Pancreas (tissue), 10 donors: ENCODE measurements at places on chromosomes 7 and 10. TPM values are rescaled to one million over a fixed set of nuclear protein-coding genes. Genes with fewer than 3 reads are reported as not detected.

GRCh38 chr10:79185796-79186374, 117.1 kb downstream of the ZMIZ1 start:
- H3K4me3 ChIP-seq = no peak overlapping the region
- H3K36me3 ChIP-seq = no peaks in the 10 kb centered on the region
- no peak for DNase-seq
- H3K27ac ChIP-seq = peak overlapping the region; percentile 68

DNA sequence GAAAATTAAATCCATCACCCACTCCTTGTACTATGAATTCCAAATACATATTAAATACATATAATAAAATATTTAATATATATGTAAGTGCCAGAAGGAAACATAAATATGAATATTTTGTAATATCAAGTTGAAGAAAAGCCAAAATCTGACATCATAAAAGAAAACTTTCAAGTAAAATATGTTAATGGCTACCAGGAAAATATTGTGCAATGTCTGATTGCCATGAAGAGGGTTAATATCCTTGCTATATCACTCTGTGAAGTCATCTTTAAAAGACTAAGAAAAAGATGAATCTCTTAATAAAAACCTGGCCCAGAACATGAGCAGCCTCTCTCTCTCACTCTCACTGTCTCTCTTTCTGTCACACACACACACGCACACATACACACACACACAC, 130.2 kb downstream of the EGFR start:
- H3K4me3 ChIP-seq = no peak overlapping the region
- no peaks in the 10 kb centered on the region for H3K27me3 ChIP-seq
- DNase-seq = no peak
- H3K27ac ChIP-seq = no peak overlapping the region
- no peaks in the 10 kb centered on the region for H3K36me3 ChIP-seq

DNA sequence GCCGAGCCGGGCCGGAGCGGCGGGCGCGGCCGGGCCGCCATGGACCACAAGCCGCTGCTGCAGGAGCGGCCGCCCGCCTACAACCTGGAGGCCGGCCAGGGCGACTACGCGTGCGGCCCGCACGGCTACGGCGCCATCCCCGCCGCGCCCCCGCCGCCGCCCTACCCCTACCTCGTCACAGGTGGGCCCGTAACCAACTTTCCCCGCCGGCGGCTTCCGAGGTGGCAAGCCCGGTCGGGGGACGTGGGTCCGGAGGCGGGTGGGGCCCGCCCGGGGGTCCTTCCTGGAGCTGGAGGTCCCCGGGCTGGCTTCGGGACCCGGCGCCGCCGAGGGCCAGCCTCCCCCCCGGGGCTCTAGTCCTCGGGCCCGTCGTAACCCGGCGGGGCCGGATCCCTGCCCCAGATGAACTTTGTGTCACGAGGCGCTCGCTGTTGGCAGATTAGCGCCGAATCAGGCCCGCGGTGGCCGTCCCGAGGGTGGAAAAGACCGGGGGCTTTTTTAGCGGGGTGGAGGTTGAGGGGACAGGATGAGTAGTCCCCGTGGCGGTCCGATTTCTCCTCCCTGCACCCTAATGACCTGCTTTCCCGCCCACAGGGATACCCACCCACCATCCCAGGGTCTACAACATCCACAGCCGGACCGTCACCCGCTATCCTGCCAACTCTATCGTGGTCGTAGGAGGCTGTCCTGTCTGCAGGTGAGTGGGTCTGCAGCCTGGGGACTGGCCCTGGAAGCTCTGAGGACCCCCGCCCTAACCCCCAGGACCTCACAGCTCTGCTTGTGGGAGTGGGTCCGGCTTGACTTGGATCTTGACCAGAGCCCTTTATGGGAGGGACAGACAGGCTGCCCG, 496 bp downstream of the BRI3 start:
- peaks cover 40% of the 10 kb centered on the region for H3K4me1 ChIP-seq
- peak; percentile 64 for DNase-seq
- H3K27ac ChIP-seq = peak overlapping the region; percentile 91
- H3K36me3 ChIP-seq = no peaks in the 10 kb centered on the region
- H3K27me3 ChIP-seq = no peaks in the 10 kb centered on the region

- no peak overlapping the region for H3K4me3 ChIP-seq
- H3K36me3 ChIP-seq = no peaks in the 10 kb centered on the region
- DNase-seq = no peak
- no peak overlapping the region for H3K27ac ChIP-seq
Measured at GRCh38 chr10:30705101-30705624, 75.6 kb upstream of the LYZL2 start.

GRCh38 chr7:71419546-71420337, 287.8 kb downstream of the GALNT17 start:
- no peak overlapping the region for H3K27ac ChIP-seq
- no peak overlapping the region for H3K4me3 ChIP-seq
- no peaks in the 10 kb centered on the region for H3K4me1 ChIP-seq

DNA sequence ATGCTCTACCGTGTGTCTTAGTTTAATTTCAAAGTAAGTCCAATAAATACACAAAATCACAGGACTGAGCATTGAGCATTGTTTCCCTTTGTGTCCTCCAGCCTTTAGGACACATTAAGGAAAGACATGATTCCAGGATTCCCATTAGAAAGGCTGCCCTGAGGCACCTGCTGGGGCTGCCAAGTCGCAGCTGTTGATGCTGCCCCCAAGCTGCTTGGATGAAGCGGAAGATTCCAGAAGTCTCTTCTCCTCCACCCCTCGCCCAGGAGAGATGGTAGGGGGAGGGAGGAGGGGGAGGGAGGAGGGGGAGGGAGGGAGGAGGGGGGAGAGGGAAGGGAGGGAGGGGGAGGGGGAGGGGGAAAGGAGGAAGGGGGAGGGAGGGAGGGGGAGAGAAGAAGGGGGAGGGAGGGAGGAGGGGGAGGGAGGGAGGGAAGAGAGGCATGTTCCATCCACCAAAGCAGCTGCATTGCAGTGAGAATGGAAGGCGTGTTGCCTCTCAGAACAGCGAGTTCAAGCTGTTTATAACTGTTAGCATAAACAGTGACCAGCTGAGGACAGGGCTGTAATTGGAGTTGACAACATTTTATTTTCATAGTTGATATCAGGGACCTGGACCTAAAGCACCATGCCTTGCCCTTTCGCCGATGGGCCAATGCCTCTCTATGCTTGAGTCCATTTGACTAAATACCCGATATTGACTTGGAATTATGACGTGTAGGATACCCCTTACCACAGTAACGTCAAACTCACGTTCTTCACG, 67.3 kb downstream of the DIP2C start:
- H3K36me3 ChIP-seq = no peaks in the 10 kb centered on the region
- no peak overlapping the region for H3K27ac ChIP-seq
- H3K4me3 ChIP-seq = no peak overlapping the region
- DNase-seq = no peak

DNA sequence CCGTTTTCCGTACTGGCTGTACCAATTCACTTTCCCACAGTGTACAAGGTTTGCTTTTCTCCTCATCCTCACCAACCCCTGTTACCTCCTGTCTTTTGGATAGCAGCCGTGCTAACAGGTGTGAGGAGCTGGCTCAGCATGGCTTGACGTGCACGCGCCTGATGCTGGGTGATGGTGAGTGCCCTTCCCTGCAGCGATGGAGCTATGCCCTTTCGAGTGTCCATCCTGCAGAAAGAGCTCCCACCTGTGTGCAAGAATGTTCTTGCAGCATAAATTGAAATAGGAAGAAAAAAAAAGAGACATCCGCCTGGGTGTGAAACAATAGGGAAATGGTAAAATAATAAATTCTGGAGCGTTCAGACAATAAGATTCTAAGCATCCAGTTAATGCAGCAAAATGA, 9.5 kb upstream of the UBE3C start:
- no peak overlapping the region for H3K4me3 ChIP-seq
- H3K4me1 ChIP-seq = no peaks in the 10 kb centered on the region
- no peaks in the 10 kb centered on the region for H3K36me3 ChIP-seq
- no peaks in the 10 kb centered on the region for H3K27me3 ChIP-seq

GRCh38 chr7:89247207-89247606, 451.7 kb upstream of the TEX47 start:
- no peak overlapping the region for H3K4me3 ChIP-seq
- no peaks in the 10 kb centered on the region for H3K27me3 ChIP-seq
- DNase-seq = no peak

FAM237B gene
- not detected for total RNA-seq

IKZF1 gene
- 1.2 TPM for total RNA-seq

DNA sequence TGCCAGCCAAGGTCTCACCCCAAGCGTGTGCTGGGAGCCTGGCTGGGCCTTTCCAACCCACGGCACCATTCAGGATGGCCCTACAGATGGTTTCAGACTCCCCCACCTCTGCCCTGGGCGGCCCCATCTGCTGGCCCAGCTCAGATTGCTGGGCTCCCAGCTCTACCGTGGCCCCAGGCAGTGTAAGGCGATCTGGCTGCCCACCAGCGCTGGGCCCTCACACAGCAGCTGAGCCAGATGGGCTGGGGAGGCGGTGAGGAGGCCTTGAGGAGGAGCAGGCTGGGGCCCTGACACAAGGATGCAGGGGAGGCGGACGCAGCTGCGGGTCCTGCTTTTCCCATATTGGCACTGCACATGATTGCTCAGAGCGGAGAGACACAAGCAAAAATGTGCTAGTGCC, 162.8 kb downstream of the NRF1 start:
- H3K27ac ChIP-seq = no peak overlapping the region
- H3K4me3 ChIP-seq = no peak overlapping the region
- DNase-seq = no peak
- H3K36me3 ChIP-seq = no peaks in the 10 kb centered on the region

- no peak overlapping the region for H3K4me3 ChIP-seq
- peaks cover 3% of the 10 kb centered on the region for H3K4me1 ChIP-seq
- DNase-seq = no peak
- no peaks in the 10 kb centered on the region for H3K36me3 ChIP-seq
Measured at GRCh38 chr7:101104799-101105198, 19.5 kb downstream of the TRIM56 start.

DNA sequence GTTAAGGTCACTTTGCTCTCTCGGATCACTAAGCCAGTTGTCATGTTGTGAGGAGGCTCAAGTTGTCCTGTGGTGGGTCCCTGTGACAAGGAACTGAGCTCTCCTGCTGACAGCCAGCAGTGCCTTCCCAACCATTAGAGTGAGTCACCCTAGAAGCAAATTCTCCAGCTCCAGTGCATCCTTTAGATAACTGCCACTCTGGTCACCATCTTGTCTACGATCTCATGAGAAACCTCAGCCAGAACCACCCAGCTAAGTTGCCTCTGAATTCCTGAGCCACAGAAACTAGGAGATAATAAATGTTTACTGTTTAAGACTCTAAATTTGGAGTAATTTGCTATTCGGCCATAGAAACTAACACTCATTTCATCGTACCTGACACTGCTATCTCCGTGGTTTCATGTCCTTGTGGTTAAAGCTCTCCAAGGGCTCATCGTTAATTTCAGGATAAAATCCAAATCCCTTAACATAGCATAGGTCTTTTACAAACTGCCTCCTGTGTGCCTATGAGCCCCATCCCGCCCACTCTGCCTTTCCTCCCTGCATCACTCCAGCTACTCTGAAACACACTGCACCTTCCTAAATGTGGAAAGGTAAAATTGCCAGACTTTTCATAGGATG, 56.5 kb upstream of the WIPF3 start:
- no peaks in the 10 kb centered on the region for H3K27me3 ChIP-seq
- no peak for DNase-seq
- no peak overlapping the region for H3K27ac ChIP-seq
- no peaks in the 10 kb centered on the region for H3K36me3 ChIP-seq
- H3K4me1 ChIP-seq = no peaks in the 10 kb centered on the region

- no peak overlapping the region for H3K4me3 ChIP-seq
- H3K4me1 ChIP-seq = no peaks in the 10 kb centered on the region
- H3K27me3 ChIP-seq = no peaks in the 10 kb centered on the region
Measured at GRCh38 chr10:86191686-86192085, 174.9 kb downstream of the GRID1 start.

GRCh38 chr7:80272560-80273239, 138.1 kb downstream of the GNAI1 start:
- no peak overlapping the region for H3K4me3 ChIP-seq
- no peak overlapping the region for H3K27ac ChIP-seq
- no peaks in the 10 kb centered on the region for H3K36me3 ChIP-seq
- no peaks in the 10 kb centered on the region for H3K4me1 ChIP-seq

NPFFR1 gene
- 0.03 TPM for total RNA-seq

- H3K27ac ChIP-seq = no peak overlapping the region
- no peak overlapping the region for H3K4me3 ChIP-seq
- no peaks in the 10 kb centered on the region for H3K4me1 ChIP-seq
- no peaks in the 10 kb centered on the region for H3K36me3 ChIP-seq
- no peak for DNase-seq
Measured at GRCh38 chr7:28627896-28628295, 215.6 kb downstream of the CREB5 start.

GRCh38 chr10:114173603-114173920, 441 bp downstream of the CCDC186 start:
- no peaks in the 10 kb centered on the region for H3K36me3 ChIP-seq
- H3K27me3 ChIP-seq = no peaks in the 10 kb centered on the region
- peak overlapping the region; percentile 97 for H3K4me3 ChIP-seq
